ENCODE measurements at places on chromosomes 11 and 22.

DNA sequence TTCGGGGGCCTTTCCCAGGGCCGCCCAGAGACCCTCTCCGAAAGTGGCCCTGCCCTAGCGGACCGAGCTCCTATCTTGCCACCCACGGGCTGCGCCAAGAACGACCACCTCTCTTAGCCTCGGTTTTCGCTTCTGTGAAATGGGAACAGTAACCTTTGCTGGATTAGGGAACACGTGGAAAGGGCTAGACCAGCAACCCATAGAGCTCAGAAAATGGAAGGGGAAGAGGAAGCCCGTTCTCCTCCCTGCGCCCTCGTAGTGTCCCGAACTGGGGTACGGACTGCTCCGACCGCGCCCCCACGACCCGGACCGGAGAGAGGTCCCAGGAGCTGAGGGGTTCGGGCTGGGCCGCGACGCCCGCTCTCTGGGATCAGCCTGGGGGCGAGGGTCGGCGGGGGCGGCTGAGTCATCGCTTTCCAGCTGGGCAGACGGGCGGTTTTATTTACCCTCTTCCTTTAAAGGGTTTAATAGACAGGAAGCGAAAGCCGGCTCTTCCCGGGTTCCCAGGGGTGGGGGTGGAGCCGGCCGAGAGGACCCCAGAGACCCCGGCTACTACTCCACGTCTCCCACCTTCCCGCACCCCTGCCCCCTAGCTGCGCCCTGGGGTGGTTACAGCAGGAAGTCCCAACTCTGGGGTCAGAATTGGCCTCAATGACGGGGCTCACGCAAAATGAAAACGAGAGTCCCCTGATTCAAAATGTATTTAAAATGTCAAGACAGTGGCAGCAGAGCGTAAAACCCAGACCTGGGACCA lies 907 bp upstream of the PHLDA2 start:
- DNase-seq = no peak

GRCh38 chr11:115221461-115222069 lies 282.6 kb downstream of the CADM1 start:
- no peak for DNase-seq

DNA sequence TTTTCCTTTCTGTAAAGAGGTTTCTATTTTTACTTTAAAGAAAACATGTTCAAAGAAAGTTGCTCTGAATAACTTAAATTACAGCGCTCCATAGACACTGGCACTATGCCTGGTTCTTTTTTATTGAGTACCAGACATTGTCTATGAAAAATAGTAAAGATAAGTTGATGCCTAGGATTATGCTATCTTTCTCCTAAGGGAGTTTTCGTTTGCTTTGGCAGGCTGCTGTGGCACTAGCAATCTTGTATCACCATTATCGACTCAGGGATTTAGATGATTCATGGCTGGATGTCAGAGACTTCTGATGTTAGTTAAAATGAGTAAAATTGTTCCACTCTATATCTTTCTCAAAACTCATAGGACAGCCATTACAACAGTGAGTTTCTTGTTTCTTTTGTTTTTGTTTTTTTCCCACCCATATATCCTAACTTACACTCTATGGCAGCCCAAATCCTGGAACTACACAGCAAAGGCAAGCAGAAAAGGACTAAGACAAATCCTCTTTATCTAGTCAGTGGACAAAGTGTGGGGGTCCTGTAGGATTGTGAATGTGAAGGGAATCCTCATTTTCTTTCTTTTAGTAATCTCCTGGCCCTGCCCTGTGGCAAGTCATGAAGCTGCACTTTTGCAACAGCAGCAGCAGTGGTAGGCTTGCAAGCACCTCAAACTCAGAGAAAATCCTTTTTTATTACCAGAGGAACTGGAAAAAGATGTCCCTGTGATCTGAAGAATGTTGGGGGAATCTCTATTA lies 20.7 kb downstream of the SLN start:
- no peak for DNase-seq

- no peak for DNase-seq
Observed at GRCh38 chr11:58613228-58613627, 9.2 kb upstream of the CNTF start.

- no peak for DNase-seq
Observed at GRCh38 chr11:10496296-10496936, 41.4 kb downstream of the AMPD3 start.

DNA sequence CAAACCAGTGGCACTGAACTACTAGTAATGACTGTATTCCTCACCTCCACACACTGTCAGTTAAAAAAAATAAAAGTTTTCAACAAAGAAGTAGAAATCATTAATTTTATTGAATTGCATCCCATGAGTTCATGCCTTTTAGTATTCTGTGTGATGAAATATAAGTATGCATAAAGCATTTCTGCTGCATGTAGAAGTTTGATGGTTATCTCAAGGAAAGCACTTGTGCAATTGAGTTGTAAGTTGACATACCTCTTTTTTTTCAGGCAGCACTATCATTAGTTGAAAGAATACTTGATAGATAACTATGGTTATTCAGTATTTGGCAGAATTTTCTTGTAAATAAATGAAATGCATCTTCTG lies 104.4 kb downstream of the STIM1 start:
- DNase-seq = no peak

GRCh38 chr22:24063986-24064385 lies 52.9 kb downstream of the CABIN1 start:
- no peak for DNase-seq

- no peak for DNase-seq
Observed at GRCh38 chr11:105046898-105047579, 1.9 kb upstream of the CARD16 start.

DNA sequence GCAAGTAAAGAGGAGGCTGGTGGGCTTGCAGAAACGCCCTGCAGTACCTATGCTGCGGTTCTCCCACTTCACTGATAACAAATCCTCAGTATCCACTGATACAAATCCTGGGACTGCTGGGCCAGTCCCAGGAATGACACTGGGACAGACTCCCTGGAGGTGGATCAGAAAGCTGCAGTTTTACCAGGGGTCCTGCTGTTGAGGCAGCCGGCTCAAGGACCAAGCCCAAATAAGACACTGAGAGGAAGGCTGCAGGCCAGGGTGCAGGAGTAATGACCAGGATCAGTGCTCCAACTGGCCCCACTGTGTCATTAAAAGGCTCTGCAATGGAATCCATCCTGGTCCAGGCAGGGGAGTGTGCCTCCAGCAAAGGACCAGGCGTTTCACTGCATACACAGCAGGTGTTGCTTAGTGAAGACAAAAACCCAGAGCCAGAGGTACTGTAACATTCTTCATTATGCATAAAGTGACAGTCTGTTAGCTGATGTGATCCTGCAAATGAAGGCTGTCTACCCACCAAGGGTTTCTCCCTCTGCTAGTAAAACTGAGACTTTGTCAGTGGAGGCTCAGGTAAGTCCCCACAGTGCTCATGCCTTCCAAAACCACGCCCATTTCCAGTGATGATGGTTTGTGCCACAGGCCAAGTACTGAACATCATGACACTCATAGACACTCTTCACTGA lies 1.4 kb upstream of the C22orf39 start:
- DNase-seq = no peak

DNA sequence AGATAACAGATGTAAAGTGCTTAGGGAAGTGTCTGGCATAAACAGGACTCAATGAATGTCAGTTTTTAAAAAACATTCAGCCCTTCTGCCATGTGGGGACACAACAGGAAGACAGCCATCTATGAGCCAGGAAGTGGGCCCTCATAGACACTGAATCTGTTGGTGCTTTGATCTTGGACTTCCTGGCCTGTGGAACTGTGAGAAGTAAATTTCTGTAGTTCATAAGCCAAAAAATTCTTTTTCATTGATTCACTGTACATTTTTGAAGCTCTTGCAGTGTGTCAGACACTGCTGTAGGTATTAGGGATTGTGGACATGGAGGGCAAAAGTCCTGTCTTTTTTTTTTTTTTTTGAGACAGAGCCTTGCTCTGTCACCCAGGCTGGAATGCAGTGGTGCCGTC lies 188.6 kb downstream of the HIPK3 start:
- no peak for DNase-seq

- no peak for DNase-seq
Observed at GRCh38 chr11:73454987-73455386, 78.8 kb downstream of the RELT start.

DNA sequence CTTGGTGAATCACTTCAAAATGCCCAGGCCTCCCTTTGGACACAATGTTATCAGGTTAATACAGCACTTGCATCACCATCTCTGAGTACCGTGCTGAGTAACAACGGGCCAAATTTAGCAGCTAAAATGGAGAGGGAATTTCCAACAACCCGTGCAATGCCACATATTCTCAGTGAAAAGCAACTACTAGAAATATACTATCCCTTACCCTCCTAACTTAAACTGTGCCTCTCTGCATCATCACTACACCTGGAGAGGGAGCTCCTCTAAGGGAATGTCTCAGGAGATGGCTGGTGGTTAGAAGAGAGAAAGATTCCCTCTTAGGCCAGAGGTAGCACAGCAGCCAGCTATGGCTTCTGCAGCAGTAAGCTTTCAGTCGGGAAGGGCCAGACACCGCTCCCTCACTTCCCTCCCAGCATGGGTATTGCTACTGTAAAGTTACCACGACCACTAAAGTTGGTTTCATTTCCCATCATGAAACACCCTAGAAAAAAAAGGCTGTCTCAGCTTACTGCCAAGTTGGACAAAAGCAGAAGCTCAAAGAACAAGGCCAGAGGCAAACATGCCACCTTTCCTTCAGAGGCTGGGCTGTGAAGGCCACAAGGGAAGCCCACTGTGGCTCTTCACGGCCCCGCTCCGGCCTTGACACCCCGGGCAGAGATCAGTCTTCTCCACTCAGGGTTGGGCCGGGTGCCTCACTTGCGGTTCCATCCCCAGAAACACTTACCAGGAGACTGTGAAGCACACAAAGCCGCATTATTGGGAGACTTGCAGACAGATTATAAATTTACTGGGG lies 3.9 kb downstream of the MAML2 start:
- DNase-seq = no peak

DNA sequence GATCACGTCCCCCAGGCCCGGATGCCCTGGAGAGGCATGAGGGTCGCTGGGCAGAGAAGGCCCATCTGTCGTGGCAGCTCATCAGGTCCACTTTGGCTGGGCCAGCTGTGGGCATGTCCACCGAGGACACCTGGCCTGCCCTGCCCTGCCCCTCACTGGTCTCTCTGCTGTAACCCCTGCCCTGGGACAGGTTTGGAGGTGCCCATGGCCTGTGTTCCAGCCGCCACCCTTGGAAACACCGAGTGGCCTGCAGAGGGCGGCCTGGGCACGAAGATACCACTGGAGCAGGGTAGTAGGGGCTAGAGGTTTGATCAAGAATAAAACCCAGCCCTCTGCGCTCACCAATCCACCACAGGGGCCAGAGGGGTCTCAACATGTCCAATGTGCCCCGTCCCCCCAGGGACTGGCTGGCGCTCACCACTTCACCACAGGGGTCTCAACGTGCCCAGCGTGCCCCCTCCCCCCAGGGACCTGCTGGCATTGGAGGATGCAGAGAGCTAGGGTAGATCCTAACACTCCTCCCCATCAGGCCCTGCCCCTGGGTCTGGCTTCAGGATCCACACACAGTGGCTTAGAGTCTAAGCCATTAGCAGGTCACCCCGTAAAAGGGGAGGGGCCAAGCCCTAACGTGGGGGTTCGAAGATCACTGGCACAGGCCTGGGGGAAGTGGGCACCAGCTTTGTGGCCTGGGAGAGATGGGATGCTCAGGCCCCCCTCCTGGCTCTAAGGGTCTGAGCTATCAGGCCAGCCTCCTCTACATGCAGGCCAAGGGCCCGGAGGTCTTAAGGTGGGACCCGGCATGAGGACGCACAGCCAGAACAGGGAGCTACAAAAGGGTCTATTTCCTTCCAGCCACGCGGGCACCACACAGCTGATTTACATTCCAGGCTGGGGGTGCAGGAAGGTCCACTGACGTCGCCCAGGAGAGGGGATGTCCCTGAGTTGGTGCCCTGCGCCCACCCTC lies 1.3 kb upstream of the HDAC10 start:
- peak; percentile 39 for DNase-seq

GRCh38 chr11:96149743-96150555 lies 193.0 kb downstream of the MAML2 start:
- DNase-seq = no peak

DNA sequence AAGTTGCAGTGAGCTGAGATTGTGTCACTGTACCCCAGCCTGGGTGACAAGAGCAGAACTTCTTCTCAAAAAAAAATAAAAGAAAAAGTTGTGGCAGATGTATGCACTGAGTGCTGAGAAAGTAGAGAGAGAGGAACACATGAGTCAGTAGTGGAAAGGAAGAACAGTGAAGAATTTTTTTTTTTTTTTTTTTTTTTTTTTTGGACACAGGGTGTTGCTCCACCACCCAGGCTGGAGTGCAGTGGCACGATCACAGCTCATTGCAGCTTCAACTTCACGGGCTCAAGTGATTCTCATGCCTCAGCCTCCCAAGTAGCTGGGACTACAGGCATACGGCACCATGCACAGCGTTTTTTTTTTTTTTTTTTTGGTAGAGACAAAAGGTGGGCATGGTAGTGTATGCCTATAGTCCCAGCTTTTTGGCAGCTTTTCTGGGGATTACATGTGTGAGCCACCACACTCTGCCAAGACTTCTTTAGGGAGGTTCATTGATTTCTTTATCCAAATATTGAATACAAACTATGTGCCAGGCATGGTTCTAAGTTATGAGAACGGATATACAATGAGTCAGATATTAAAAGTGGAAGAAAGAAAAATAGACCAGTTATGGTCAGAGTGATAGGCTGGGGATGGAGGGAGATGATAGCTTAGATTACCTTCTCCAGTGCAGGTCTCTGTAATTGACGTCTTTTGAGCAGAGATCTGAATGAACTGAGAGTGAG lies 62.0 kb downstream of the YAP1 start:
- no peak for DNase-seq

Measured in stimulated activated CD4-positive, alpha-beta T cell treated with anti-CD3 and anti-CD28 coated beads, TNF-alpha, amount 100 ng/mL, for 1 hour (primary cell).